T-helper 1 cell (primary cell): ENCODE measurements at places on chromosomes 5 and 9.
A peak's percentile ranks its signal among the peaks of the same experiment; 100 is the strongest.

- DNase-seq, result no peak
Observed at GRCh38 chr5:135433681-135434426, 13.3 kb downstream of the DCANP1 start.

- no peak for DNase-seq
Observed at GRCh38 chr9:18545636-18546360, 71.8 kb downstream of the ADAMTSL1 start.

GRCh38 chr5:55036477-55036876 is 12.4 kb downstream of the GZMK start:
- no peak for DNase-seq

- no peak for DNase-seq
Observed at GRCh38 chr5:137342764-137343163, 156.4 kb downstream of the SPOCK1 start.

- DNase-seq, result no peak
Observed at GRCh38 chr5:161002571-161003074, 150.6 kb upstream of the ATP10B start.

DNA sequence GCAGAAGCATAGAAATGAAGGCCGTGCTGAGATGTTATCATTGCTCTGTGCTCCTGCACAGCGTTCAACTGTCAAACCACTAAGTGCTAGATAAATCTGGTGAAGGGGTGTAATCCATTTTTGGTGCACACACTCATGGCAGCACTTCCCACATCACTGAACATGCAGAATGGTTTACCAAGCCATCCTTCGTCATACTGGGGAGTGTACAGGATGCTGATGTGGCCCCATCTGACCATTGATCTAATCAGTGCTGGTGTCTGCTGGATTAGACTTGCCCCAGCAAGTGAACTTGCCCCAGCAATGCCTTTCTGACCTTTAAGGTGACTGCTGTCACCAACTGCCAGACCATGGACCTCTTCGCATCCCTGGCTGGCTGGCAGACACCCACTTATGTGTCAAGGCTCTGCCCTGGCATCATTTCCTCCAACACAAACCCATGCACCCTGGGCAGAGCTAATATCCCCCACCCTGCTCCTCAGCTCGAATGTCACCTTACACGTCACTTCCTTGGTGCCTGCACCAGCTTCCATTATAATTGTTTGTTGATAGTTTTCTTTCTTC is 4.2 kb upstream of the SEMA4D start:
- DNase-seq, result no peak

GRCh38 chr5:172436078-172436878 is 18.0 kb downstream of the SH3PXD2B start:
- no peak for DNase-seq

GRCh38 chr9:4490705-4491625 is 697 bp downstream of the SLC1A1 start:
- no peak for DNase-seq

DNA sequence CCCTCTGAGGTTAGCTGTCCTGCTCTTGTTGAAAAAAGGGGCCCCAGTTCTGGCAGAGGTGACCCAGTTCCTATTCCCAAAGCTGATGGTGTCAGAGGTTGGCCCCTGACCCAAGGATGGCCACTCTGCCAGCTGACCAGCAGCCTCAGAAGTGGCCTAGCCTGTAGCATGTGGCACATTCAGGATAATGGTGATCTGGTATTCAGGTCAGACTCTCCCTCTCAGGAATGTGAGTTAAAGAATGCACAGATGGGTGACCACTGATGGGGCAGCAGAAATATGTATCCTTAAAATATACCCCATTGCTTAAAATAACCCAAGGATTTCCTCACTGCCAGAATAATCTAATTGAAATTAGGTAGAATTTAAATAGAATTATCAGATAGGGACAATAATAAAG is 369.2 kb downstream of the SEMA5A start:
- no peak for DNase-seq

- DNase-seq, result no peak
Observed at GRCh38 chr9:4096121-4096520, 203.7 kb downstream of the GLIS3 start.

DNA sequence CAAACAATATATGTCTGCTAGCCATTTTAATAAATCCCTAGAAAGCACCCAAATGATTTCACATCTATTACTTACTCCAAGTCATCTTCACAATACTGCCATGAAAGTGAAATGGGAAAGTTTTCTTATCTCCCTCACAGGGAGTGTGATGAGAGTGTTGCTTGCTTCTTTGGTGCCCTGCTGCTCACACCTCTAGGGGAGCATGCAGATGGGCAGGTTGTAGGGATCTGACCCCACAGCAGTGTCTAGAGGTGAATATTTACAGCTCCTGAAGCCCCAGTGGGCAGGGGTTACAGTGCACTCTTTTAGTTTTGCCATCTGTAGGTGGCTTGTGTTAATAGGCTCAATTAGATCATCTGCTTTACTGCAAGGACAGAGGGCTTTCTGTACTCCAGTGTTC is 173.2 kb downstream of the GABRG2 start:
- DNase-seq, result no peak

DNA sequence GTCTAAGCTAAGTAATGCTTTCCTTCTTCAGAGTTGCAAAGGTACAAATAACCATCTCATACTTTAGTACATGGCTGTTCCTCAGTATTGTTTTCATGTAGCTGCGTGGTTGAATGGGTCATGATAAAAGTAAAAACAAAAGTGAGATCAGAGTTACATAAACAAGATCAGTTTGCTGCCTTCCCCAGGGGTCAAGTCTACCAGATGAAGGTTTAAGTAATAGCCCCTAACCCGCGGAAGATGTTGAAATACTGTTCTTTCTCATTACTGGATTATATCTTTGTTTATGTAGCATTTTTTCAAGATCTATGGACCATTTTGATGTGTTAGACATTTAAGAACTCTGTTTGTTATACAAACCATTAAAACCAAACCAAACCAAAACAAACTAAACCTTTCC is 34.1 kb upstream of the ARRDC3 start:
- no peak for DNase-seq

DNA sequence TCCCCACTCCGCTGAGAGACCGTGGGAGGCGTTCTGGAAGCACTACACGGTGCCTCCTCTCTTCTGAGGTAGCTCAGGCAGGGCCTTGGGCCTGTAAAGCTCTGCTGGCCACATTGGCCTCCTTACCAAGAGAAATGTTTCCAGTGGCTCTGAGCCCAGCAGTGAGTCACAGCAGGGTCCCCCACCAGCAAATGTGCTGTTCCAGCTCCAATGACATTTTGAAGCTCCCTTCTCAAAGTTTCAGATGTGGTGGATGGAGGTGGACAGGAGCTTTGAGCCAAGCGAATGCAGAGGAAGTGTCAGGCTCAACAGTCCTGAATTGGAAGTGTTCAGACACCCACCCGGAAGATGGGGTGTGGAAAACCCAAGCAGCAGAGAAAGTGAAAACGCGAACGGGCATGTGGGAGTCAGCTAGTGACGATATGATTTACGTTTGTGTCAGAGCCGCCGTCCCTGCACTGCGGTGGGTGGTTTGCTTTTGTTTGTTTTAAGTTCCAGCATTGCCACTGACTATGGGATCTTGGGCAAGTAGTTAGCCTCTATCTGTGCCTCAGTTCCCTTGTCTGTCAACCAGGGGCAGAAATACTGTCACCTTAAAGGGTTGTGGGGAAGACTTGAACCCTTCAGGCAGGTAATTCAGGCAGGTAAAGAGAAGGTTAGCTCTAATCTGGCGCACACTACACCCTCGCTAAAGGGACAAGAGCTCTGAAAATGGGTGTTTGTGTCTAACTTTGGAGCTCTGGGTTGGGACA is 38.2 kb downstream of the C5orf15 start:
- DNase-seq, result peak; percentile 22

- DNase-seq, result no peak
Observed at GRCh38 chr9:36018129-36018528, 18.6 kb upstream of the RECK start.
